ENCODE measurements at places on chromosomes 6 and 20.

DNA sequence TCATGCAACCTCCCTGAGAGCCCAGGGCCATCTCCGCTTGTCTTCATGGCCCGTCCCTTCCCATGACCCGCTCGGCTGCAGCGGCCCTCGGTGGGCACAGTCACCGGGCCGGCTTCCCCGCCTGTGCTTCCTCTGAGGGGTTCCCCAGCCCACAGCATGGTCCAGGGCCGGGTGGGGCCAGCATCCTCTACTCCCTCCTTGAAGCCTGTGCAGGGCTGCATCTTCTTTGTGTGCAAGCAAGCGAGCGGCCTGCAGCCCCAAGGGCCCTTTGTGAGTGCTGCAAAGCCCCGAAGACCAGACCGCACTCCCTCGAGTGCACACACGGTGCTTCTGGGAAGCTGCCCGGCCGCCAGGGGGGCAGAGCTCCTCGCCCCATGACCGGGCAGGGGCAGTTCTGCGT lies 265.8 kb downstream of the TAF4 start:
- no peak for DNase-seq

GRCh38 chr6:40334496-40335270 lies 252.5 kb downstream of the LRFN2 start:
- no peak for DNase-seq

GRCh38 chr6:93731306-93731705 lies 311.9 kb upstream of the EPHA7 start:
- no peak for DNase-seq

GRCh38 chr6:130811932-130812331 lies 15.3 kb upstream of the SMLR1 start:
- no peak for DNase-seq

GRCh38 chr6:122412001-122412400 lies 12.5 kb downstream of the HSF2 start:
- DNase-seq, result no peak

DNA sequence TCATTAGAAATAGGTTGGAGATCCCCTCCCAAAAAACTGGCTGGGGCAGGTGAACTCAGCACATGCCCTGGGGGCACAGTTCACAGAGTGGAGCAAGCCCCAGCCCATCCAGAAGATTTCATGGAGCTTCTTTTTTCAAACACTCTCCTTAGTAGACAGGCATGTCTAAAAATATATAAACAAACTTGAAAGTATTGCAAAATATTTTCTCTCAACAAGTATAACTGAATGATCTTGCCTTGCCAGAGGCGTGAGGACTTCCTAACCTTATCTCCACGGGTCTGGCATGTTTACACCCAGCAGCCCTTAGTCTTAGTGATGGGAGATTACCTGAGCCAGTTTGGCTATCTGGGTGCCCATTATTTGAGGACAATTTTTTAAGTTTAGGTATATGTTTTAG lies 107.1 kb downstream of the QRSL1 start:
- no peak for DNase-seq

- DNase-seq, result no peak
Observed at GRCh38 chr6:37698264-37699137, 818 bp upstream of the MDGA1 start.

DNA sequence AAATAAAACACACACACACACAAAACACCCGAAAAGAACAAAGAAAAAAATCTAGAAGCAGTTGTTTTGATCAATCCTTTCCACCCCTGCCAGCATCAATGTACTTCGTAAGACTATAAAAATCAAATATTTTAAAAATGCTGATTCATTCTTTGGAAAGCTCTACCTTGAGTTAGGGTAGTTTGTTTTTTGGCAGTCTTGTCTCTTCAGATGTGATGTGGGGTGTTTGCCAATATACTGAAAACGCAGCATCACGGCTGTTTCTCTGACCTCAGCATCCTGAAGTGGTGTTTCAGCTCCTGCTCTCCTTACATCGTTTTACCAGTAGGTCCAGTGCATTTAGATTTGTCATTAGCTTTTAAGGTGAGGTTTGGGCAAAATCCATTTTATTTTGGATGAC lies 526.0 kb downstream of the UTRN start:
- no peak for DNase-seq

GRCh38 chr6:164023535-164023934 lies 609.0 kb downstream of the QKI start:
- no peak for DNase-seq

DNA sequence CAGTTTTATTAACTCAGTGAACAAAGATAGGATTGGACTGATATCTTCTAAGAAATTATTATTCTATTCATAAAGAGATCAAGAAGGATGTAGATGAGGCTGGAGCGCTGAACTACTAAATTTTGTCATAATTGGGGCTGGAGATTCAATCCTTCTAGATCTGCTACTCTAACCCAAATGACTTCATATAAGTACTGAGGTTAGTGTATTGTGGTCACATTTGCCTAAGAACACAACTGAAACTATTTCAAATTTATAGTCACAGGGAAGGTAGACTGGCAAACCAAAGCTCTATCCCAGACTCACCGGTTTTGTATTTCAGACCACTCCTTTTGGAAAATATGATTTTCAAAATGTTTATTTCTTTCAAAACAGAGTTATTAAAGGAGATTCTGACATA lies 96.7 kb downstream of the BMP5 start:
- DNase-seq, result no peak

DNA sequence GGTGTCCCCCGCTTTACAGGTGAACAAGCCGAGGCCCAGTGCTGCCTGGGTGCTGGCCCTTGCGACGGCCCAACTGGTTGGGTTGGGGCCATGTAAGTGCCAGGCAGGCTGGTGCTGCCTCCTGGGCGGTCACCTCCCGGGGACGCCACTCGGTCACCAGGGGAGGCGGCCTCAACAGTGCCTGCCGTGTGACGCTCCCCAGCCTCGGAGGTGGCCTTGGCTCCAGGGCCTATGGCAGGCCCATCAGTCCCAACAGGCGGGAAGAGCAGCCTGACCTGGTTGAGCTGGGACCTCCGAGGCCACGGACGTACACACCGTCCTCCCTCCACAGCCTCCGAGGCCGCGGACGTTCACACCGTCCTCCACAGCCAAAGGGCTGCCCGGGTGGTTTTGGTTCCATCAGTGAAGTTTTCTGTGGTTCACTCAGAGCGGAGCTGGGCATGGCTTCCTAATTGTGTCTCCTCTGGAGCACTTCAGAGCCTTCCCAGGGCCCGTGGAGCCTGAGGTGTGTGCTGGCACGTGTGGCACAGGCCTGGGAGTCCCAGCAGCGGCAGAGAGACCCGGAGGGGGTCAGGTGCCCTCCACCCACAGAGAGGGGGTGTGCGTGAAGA lies 19.3 kb upstream of the SLCO4A1 start:
- DNase-seq, result no peak

DNA sequence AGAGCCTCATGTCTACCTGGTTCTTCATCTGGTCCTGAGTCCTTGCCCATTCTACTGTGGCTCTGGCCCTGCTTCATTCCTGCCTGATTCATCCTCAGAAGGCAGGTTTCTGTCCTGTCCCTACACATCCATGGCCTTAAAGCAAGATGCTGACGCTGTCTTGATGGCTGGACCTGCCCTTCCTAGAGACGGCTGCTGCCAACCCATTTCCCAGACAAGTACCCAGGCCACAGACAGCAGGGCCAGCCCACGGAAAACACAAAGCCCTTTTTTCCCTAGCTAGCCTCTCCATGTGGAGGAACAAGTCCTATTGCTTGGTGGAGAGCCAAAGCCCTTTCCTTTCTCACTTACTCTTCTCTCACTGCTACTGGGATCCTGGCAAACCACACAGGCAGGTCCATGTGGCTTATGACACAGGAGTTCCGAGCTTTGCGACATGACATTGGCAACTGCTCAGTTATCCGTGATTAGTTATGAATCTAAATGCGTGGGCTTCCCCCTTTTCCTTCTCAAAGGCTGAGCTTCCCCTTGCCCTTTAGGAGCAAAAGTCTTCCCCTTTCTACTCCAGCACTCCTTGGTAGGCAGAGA lies 72.9 kb downstream of the SLC22A3 start:
- no peak for DNase-seq

Data from left renal pelvis (tissue), 4 donors.